Hepatocyte (in vitro differentiated cells): ENCODE measurements at places on chromosomes 13 and 19. TPM values are rescaled to one million over a fixed set of nuclear protein-coding genes. Genes with fewer than 3 reads are reported as not detected.

DNA sequence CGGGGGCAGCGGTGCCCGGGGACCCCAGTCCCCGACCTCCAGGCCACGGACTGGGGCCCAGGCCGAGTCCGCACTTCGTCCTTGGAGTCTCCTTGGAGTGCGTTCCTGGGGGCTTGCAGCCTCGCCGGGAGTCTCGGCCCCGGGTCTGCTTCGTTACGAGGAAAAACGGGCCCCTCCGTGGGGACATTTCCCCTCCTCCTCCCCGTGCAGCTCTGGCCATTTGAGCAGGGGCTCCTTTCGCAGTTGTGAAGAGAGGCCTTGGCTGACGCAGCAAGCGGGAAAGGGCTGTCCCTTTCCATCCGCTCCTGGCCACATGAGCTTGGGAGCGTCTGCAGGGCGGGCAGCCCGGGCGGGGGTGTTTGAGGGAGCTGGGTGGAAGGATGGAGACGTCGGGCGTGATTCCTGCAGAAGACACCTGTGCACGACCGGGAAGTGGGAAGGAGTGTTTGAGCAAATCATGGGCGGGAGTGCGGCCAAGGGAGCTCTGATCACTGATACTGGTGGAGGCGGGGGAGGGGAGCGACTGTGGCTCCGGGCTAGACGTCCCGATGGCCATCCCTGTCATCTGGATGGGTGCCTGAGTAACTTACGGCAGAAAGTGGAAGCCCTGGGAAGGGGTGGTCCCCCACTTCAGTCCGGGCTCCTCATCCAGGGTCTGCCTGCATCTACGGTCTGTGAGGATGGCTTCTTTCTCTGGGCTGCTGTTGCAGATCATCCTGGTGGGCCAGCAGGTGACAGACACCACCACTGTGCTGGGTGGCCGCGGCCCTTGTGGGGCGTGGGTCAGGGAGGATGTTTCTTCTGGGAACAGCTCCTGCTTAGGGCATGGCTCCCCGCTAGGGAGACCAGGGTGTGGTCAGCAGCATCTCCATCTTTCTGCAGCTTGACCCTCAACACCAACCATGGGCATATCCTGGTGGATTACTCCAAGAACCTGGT, 736 bp downstream of the GPI start:
- peak; percentile 61 for DNase-seq
- H3K27ac ChIP-seq, result peak overlapping the region; percentile 75

Gene GYS1
- 29.2 and 37.4 TPM in 2 replicates for total RNA-seq

Gene FAM124A
- 0.60 and 0.64 TPM in 2 replicates for total RNA-seq

GRCh38 chr19:54905803-54906511, at the start of gene NCR1:
TSS of gene NCR1 (plus strand) at chr19:54906148. CDS start at chr19:54906188, 40 bp downstream.
- no peak for DNase-seq
- H3K27me3 ChIP-seq, result no peaks in the 10 kb centered on the region
- H3K27ac ChIP-seq, result no peak within 1 kb of the TSS
- no peak within 1 kb of the TSS for H3K4me3 ChIP-seq
- H3K4me1 ChIP-seq, result no peaks in the 10 kb centered on the region
- H3K36me3 ChIP-seq, result no peaks in the 10 kb centered on the region

- DNase-seq, result no peak
- H3K27me3 ChIP-seq, result no peaks in the 10 kb centered on the region
- H3K36me3 ChIP-seq, result no peaks in the 10 kb centered on the region
These were observed 967.0 kb downstream of the UQCRFS1 start for GRCh38 chr19:28245937-28246336.

- no peak for DNase-seq
- no peak overlapping the region for H3K4me3 ChIP-seq
- no peak overlapping the region for H3K27ac ChIP-seq
- H3K36me3 ChIP-seq, result no peaks in the 10 kb centered on the region
- no peaks in the 10 kb centered on the region for H3K4me1 ChIP-seq
These were observed 310.8 kb downstream of the SLC7A1 start for GRCh38 chr13:29284726-29285125.

DNA sequence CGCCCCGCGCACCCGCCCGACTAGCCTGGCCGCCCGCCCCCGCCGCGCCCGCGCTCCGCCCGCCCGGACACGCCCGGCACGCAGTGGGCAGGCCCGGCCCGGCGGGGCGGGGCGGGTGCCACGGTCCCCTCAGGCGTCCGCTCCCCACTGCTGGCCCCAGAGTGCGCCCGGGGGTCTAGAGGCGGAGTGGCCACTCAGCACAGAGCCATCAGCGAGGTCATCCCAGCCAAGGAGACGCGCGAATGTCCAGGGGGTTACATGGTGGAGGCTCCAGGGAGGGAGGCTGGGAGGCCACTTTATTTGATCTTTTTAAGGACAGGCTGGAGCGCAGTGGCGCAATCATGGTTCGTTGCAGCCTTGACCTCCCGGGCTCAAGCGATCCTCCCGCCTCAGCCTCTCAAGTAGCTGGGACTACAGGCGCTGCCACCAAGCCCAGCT, 236 bp upstream of the TINCR start:
- H3K4me3 ChIP-seq, result no peak overlapping the region
- no peak for DNase-seq
- no peak overlapping the region for H3K27ac ChIP-seq
- H3K27me3 ChIP-seq, result peaks cover 27% of the 10 kb centered on the region
- H3K4me1 ChIP-seq, result peaks cover 6% of the 10 kb centered on the region
- no peaks in the 10 kb centered on the region for H3K36me3 ChIP-seq

Gene INAFM1
- total RNA-seq, result 1.7 and 1.9 TPM in 2 replicates

GRCh38 chr13:48580185-48580803, 47.4 kb upstream of the RCBTB2 start:
- peak; percentile 79 for DNase-seq
- no peaks in the 10 kb centered on the region for H3K36me3 ChIP-seq
- H3K27ac ChIP-seq, result no peak overlapping the region
- H3K27me3 ChIP-seq, result no peaks in the 10 kb centered on the region
- H3K4me1 ChIP-seq, result peaks cover 6% of the 10 kb centered on the region

DNA sequence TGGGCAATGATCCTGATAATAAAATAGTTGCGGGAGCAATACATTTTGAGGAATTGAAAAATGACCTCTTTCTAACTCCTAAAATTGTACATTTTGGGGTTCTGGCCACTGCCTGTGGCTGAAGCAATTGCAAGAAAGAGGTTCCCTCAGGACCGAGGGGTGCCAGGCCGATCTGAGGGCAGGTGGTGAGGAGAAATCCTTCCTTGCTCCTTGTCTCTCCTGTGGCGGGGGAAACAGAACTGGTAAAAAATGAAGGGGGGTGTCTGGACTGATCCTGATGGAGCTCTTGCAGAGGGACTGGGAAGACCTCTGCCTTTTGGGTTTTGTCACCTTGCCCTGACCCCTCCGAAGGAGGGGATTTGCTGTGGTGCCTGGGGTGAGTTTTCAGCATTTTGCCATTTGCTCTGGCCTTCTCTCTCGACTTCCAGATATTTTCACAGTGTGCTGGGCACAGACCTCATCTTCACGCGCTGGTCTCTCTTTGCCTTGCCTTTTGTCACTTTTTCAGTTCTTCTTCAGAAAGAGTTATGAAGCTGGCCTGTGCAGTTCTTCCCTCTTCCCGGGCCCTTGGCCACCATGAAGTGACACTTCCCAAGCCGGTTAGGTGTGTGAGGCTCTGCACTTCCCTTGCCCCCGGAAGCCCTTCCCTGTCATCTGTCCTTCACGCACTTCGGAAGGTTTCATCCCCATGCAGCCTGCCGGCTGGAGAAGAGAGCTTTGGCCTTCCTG, 22.2 kb downstream of the NFIX start:
- H3K36me3 ChIP-seq, result no peaks in the 10 kb centered on the region
- H3K4me1 ChIP-seq, result peaks cover 61% of the 10 kb centered on the region
- peak overlapping the region; percentile 76 for H3K27ac ChIP-seq
- H3K4me3 ChIP-seq, result no peak overlapping the region

Gene CEACAM16
- 0.73 TPM in 1 of 2 replicates, not detected in the other for total RNA-seq

- H3K4me3 ChIP-seq, result no peak overlapping the region
- H3K27ac ChIP-seq, result no peak overlapping the region
- DNase-seq, result no peak
- H3K36me3 ChIP-seq, result no peaks in the 10 kb centered on the region
- no peaks in the 10 kb centered on the region for H3K4me1 ChIP-seq
- no peaks in the 10 kb centered on the region for H3K27me3 ChIP-seq
These were observed 13.6 kb downstream of the GRTP1 start for GRCh38 chr13:113350065-113350937.

- H3K27me3 ChIP-seq, result no peaks in the 10 kb centered on the region
- H3K4me3 ChIP-seq, result no peak overlapping the region
- no peak overlapping the region for H3K27ac ChIP-seq
- no peak for DNase-seq
- H3K36me3 ChIP-seq, result no peaks in the 10 kb centered on the region
- peaks cover 4% of the 10 kb centered on the region for H3K4me1 ChIP-seq
These were observed 155.6 kb downstream of the NUFIP1 start for GRCh38 chr13:44833626-44834025.

Gene CASP14
- total RNA-seq, result not detected in 2 replicates

- no peak for DNase-seq
- H3K27me3 ChIP-seq, result no peaks in the 10 kb centered on the region
- H3K4me3 ChIP-seq, result no peak overlapping the region
- peaks cover 35% of the 10 kb centered on the region for H3K4me1 ChIP-seq
These were observed 60.8 kb downstream of the ALOX5AP start for GRCh38 chr13:30796132-30796572.

DNA sequence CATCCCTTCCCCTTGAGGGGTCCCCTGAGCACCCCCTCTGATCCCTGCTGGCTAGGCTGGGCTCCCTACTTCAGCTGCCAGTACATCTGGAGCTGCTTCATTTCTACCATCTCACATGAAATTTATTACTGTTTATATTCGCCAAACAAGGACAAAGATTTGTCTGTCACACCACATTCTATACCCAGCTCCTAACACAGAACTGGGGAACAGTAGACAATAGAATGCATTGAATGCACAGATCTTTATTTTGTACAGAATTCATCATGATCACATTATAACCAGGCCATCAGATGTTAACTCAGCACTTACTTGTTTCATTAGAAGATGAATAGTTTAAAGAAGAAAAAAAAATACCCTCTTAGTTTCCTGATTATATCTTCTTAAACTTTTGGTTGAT, 159.4 kb downstream of the KLF5 start:
- H3K4me1 ChIP-seq, result peaks cover 26% of the 10 kb centered on the region
- DNase-seq, result no peak
- H3K27ac ChIP-seq, result no peak overlapping the region
- no peak overlapping the region for H3K4me3 ChIP-seq
- no peaks in the 10 kb centered on the region for H3K36me3 ChIP-seq

DNA sequence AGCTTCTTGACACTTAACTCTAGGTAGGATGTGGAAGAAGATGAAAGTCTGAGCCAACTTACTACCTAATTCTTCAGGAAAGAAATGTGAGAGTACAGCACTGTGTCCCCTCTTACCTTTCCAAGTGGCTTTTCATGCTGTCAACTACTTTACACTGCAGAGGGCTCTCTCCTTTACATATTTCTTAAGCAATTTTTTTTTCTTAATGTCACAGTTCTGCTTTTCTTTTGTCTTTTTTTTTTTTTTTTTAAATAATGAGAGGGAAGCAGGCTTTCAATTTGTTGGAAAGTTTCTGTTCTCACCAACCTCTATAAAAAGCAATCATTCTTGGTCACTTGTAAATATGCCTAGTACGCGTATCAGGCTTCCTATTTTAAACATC, 212.7 kb upstream of the MIR17HG start:
- H3K4me1 ChIP-seq, result peaks cover 3% of the 10 kb centered on the region
- no peaks in the 10 kb centered on the region for H3K27me3 ChIP-seq
- DNase-seq, result no peak
- H3K4me3 ChIP-seq, result no peak overlapping the region
- H3K27ac ChIP-seq, result no peak overlapping the region

DNA sequence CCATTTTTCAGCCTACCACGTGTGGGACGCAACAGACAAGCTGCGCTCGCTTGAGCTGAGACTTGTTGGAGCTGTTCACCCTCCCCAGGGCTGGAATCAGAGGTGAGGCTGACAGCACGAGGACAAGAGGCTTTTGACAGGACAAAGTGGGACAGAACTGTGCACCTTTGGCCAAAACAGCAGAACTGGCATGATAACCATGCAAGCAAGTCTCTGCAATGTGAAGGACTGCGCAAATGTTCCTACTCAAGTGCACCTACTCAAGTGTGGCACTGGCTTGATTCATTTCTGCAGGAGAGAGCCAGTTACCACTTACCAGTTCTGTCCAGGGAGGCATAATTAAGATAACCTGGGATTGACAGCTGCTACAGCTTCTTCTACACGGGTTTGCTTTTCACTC, 62.2 kb upstream of the TM9SF2 start:
- no peak for DNase-seq
- H3K4me1 ChIP-seq, result no peaks in the 10 kb centered on the region
- H3K27ac ChIP-seq, result no peak overlapping the region
- peaks cover 3% of the 10 kb centered on the region for H3K27me3 ChIP-seq
- H3K4me3 ChIP-seq, result no peak overlapping the region
- no peaks in the 10 kb centered on the region for H3K36me3 ChIP-seq

- DNase-seq, result no peak
- no peak overlapping the region for H3K27ac ChIP-seq
- H3K27me3 ChIP-seq, result no peaks in the 10 kb centered on the region
- H3K4me1 ChIP-seq, result no peaks in the 10 kb centered on the region
- no peaks in the 10 kb centered on the region for H3K36me3 ChIP-seq
- no peak overlapping the region for H3K4me3 ChIP-seq
These were observed 10.1 kb downstream of the C19orf38 start for GRCh38 chr19:10858204-10858828.

Gene KL
- 1.6 and 1.7 TPM in 2 replicates for total RNA-seq

GRCh38 chr19:50969413-50969760, at the start of gene KLK6:
TSS of gene KLK6 (minus strand) at chr19:50969591. CDS start at chr19:50968104, 1,487 bp downstream.
- H3K4me3 ChIP-seq, result no peak within 1 kb of the TSS
- DNase-seq, result peak; percentile 33
- no peak within 1 kb of the TSS for H3K27ac ChIP-seq
- H3K27me3 ChIP-seq, result no peaks in the 10 kb centered on the region
- H3K4me1 ChIP-seq, result no peaks in the 10 kb centered on the region
- H3K36me3 ChIP-seq, result no peaks in the 10 kb centered on the region

GRCh38 chr13:46387064-46387851, at the start of gene RUBCNL:
TSS of gene RUBCNL (minus strand) at chr13:46387252. CDS start at chr13:46372475, 14,777 bp downstream.
- H3K4me1 ChIP-seq, result peaks cover 5% of the 10 kb centered on the region
- H3K27ac ChIP-seq, result no peak within 1 kb of the TSS
- peak; percentile 39 for DNase-seq

Gene C19orf73
- 1.9 TPM in 1 of 2 replicates, not detected in the other for total RNA-seq

DNA sequence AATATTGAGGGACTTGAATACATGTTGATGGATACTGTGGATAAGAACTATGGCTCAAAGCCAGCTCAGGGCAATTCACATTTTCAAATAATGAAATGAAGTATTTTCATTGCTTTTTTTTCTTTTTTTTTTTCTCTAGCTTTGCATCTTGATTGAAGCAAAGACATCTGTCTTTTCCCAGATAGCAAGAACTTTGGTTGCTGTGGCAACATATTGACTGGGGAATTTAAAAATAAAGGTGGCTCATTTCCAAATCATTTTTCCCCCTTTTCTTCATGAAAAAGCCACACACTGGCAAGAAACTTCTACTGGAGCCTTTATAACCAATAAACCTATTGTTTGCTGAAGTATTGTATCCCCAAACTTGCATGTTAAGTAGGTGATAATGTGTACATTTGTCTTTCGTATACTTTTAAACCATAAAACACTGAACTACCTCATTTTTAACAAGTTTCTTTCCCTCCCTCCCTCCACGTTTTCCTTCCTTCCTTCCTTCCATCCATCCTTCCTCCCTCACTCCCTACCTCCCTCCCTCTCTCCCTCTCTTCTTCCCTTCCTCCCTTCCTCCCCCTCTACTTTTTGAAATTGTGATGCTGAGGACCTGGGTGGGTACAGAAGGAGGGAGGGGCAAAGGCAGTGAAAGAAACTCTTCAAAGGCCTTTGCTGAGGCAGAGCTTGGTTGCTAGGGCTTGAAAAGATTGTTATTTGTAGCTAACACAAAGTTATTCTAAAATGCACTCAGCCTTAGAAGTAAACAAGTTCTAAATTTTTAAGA, 343.5 kb upstream of the SPRY2 start:
- H3K4me1 ChIP-seq, result no peaks in the 10 kb centered on the region
- no peaks in the 10 kb centered on the region for H3K27me3 ChIP-seq
- no peak overlapping the region for H3K4me3 ChIP-seq
- no peak for DNase-seq
- no peaks in the 10 kb centered on the region for H3K36me3 ChIP-seq

Gene ANKRD24
- 0.84 and 3.4 TPM in 2 replicates for total RNA-seq
